Activated CD4-positive, alpha-beta T cell treated with anti-CD3 and anti-CD28 coated beads, Interleukin-2, amount 10 ng/mL, durations not matched to agents 7 days and 5 days (primary cell): ENCODE measurements at places on chromosomes 16 and 17.

DNA sequence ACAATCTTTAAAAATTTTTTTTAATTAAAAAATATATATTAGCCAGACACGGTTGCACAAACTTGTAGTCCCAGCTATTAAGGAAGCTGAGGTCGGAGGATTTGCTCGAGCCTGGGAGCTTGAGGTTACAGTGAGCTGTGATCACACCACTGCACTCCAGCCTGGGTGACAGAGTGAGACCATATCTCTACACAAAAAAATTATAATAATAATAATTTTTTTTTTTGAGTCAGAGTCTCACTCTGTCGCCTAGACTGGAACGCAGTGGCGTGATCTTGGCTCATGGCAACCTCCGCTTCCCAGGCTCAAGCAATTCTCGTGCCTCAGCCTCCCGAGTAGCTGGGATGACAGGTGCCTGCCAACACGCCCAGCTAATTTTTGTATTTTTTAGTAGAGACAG, 23.8 kb downstream of the LITAF start:
- no peak for DNase-seq

DNA sequence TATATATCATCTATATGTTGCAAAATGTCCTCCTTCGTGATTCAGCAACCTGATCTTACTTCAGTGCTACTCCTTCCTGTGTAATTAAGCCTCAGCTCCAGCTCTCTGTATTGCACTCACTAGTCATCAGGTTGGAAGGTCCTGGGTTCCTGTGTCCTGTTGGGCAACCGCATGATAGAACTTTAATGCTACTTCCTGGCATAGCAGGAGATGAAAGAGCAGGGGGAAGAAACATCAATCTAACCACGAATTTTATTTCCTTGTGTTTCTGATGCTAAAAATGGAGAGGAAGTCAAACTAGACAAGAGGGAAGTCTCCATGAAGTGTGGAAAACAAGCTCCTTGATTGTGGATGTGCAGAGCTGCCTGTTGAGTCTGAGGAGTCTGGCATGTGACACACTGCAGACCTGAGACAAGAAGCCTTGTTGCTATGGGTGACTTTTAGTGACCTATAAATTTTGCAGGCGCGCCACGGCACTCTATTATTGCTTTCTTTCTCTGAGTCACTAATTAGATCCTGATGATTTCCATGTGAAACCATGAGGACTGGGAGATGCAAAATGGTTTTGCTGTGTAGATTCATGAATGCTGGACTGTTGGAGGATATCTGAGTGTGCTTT, 25.6 kb downstream of the IGSF6 start:
- peak; percentile 40 for DNase-seq

- DNase-seq, result no peak
Observed at GRCh38 chr17:31907342-31907962, 5.9 kb upstream of the UTP6 start.

DNA sequence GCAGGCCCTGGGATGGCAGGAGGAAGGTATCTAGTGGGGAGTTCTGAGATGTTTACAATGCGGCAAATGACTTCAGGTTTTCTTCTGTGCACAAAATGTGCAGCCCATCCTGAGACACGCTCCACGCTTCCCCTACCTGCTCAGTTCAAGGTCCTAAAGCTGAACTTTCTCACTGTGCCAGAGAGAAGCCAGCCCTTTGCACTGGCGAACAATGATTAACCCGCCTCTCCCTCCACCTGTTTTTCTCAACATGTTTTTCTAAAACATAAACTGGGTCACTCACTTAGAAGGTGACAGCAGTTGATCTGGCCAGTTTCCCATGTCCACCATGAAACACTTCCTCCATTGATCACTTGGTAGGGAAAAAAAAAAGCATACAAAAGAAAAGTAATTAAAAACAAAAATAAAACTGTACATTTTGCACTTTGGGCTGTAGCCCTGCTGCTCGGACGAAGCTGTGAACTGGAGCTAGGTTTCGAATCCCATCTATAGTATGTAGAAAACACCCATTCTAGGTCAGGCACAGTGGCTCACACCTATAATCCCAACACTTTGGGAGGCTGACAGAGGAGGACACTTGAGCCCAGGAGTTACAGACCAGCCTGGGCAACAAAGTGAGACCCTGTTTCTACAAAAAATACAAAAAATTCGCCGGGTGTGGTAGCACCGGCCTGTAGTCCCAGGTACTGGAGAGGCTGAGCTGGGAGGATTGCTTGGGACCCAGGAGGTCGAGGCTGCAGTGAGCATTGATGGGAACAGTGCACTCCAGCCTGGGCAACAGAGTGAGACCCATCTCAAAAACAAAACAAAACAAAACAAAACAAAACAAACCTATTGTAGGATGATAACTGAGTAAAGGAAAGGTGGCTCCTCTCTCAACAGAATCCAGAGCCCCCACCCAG, 6.1 kb upstream of the G6PC1 start:
- no peak for DNase-seq

DNA sequence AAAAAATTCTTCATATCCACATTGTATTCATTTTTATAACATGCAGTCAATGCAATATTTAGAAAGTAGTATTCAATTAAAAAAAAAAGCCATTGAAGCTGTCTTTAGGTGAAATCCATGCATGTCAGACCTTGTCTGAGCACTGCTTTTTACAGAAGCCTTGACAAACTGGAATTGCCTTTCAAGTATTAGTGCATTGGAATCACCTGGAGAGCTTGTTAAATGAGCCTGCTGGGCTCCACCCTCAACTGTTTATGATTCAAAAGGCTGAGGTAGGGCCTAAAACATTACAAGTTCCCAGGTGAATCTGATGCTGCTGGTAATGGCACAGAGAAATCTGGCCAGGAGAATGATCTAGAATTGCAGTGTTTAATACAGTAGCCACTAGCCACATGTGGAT, 85.8 kb downstream of the HIC1 start:
- DNase-seq, result no peak

DNA sequence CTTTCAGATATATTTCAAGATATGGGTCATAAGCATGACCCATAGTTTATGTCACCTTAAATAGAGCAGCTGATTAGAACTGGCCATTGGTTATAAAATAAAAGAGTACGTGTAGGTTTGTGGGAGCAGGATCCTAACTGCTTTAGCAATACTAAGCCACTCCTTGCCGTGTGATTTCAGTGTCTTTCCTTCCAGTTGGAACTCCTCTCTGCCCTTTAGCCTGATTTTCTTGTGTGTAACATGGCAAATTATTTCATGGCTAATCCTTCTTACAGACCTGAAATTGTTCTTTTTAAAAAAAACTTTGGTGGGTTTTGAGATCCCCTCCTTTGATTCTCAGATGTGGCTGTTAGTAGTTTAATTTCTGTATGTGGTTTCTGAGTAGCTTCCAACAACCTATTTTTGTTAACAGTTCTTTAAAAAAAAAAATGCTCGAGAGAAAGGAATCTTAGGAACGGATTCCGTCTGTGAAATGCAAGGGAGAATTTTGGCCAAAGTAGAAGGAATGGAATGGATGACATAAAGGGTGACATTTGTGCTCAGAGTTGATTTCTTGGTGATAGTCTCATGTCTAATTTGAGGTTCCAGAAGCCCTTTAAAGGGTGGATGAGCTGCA, 39.9 kb downstream of the DHRS7B start:
- DNase-seq, result no peak

DNA sequence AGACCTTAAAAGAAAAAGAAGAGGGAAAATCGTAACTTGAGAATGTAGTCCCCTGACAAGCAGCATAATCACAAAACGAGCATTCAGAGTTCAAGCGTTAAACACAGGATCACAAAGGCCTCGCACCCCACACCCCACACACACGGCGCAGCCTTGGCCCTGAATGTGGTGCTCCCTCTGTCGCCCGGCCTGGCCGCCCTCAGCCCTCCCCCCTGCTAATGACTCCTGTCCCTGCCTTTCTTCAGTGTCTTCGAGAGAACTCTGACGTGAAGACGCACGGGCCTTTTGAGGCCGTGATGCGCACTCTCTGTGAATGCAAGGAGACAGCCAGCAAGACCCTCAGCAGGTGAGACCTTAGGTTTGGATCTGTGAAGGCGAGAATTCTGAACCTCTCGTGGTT, 47.5 kb upstream of the ENDOV start:
- no peak for DNase-seq

GRCh38 chr17:32954477-32954876, 26.5 kb downstream of the TMEM98 start:
- no peak for DNase-seq

DNA sequence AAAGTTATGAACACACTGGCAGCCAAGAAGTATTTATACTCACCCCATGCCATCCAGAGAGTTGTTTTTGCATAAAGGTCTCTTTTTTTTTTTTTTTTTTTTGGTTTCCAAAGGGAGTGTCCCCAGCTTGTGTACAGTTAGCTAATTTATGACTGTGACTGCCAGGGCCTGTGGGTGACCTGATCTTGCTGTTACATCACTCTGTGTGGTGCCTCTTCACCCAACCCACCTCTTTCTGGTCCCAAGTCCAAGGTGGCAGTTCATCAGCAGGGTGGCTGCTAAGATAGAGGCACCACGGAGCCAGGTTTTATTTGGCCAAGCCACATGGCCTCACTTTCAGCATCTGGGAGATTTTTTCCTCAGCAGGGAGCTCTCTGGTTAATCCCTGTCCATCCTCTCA, at the start of gene NOS2:
Gene NOS2 (minus strand): TSS at position 8 of the 400 bp plus-strand sequence. CDS start 1,720 bp downstream, outside the sequence.
- DNase-seq, result no peak

GRCh38 chr17:72259922-72260321, 139.1 kb downstream of the SOX9 start:
- DNase-seq, result no peak

DNA sequence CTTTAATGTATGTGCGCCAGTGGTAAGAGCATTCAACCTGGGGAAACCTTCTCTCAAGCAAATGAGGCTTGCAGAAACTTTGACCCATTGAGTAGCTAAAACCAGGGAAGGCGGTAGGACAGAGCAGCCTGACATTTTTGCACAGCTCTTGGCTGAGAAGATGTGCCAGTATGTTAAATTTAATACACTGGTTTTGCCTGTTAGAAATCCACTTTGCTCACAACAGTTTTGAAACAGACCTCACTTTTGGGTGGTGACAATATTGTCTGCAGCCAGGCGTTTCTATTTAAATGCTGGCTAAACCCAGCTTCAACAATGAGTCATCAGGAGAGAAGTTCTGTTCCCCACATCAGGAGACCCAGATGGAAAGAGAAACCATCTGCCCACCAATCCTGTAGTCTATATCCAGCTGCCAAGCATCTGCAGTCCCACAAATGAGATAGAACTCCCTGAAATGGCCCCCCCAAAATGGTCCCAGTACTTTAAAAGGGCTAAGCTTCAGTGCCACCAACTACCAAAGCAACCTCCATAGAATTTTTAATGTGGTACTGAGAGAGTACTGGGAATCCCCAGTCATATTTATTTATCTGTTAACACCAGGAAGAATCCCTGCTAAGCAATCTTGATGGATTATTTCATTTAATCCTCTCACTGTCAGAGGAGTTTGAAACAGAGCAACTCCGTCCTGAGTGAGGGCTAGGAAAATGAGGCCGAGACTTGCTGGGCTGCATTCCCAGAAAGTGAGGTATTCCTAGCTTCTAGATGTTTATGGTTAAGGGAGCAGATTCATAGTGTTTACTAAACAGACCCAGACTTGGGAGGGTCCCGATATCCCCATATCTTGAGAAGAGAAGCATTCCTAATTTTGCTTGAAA, 29.0 kb upstream of the CLEC3A start:
- DNase-seq, result no peak

DNA sequence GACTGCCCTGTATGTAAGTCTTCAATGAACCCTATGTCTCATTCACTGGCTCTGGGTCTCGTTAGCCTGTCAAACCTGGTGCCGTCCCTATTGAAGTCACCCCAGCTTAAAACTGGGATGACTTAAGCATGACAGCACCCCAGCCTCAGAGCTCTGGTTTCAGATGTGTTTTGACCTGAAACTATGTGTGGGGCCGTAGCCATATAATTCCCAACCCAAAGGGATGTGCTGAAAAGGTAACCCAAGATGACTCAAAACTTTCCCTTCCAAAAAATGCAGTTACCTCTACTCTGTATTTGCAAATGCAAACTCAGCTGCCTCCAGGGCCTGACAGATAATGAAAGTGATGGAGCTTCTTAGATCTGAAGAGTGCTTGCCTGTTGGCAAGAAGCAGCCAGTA, 478.3 kb upstream of the ERCC4 start:
- no peak for DNase-seq

DNA sequence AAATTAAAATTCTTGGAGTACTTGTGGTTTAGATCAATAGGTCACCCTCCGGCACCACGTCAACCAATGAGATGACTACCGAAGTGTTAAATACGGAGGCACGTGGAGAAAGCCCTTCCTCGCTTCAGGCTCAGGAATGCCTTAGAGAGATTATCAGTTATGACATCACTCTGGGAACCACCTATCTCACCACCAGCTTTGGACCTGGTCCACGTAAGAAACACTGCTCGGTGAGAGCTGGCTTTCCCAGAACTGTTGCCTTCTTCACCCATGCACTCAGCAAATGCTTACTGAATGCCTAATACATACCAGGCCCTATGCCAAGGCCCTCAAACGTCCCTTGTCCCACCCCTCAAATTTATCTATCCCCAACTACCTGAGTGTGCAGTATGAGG, 71.3 kb downstream of the SMG6 start:
- no peak for DNase-seq

DNA sequence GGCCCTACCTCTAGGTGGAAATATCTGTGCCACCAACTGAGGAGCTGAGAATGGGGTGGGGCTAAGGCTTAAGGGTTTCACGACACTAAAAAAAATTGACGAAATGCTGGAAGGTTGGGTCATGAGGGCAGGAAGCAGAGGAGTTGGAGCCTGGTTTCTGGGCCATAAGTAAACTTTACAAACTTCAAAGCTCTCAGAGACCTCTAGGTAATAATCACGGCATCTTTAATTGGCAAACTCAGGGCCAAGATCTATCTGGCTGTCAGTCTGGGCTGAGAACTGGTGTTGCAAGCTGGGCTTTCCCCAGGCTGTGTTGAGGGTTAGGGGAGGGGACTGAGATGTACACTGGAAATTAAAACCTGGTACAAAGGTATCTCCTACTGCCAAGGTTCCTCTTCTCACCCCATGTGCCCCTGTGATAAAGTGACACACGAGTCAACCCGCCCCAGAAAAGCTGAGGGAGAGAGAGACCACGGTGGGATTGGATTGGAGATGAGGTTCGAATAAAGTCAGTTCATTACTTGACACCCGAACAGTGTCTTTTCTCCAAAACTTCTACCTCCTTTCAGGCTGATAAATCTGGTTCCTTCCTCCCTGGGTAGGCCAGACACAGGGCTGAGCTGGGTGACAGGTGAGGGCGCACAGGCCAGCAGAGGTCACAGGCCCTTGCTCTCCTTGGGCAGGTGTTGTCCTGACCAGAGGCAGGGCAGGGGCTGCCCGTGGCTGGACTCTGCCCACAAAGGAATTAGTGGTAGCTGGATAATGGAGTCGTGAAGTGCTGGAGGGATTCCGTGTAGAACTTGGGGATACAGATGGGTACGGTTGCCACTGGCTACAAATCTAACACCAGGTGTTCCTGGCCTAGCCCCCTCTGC, 4.0 kb upstream of the ZNF768 start:
- no peak for DNase-seq

- peak; percentile 90 for DNase-seq
Observed at GRCh38 chr17:29615048-29615385, 7.7 kb downstream of the CORO6 start.

DNA sequence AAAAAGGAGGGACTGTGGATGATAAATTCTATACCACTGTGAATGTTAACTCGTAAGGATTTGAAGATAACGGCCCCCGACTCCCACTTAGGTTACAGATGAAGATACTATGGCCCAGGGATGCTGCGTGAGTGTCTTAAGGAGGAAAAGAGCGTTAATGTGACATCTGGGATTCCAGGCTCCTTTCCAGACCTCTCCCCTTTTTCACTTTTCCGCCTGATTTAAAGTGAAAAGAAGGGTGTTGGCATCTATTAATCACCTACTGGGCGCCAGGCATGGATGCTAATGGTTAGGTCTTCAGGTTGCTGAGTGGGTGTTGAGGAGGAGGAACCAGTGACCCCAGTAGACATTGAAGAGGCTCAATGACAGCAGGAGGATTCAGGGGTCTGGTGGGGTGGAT, 117.8 kb downstream of the RBFOX1 start:
- DNase-seq, result no peak
